ENCODE measurements at places on chromosomes 1 and 21.

DNA sequence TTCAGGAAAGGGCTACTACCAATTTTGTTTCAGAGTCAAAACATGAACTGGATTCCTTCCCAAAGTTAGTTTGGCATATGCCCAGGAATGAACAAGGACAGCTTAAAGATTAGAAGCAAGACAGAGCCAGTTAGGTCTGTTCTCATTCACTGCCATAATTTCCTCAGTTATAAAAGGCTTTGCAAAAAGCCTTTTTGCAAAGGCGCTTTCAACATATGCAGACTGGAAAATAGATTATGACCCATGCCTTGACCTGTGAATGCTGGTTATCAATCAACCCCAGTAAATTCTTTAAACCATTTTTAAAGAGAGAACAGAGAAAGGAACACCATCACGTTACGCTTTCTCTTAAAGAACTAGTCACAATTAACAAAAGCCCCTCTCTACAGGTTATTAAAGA lies 1.7 kb upstream of the FRRS1 start:
- no peak for DNase-seq

- no peak for DNase-seq
Measured at GRCh38 chr1:226481133-226481532, 67.4 kb upstream of the STUM start.

DNA sequence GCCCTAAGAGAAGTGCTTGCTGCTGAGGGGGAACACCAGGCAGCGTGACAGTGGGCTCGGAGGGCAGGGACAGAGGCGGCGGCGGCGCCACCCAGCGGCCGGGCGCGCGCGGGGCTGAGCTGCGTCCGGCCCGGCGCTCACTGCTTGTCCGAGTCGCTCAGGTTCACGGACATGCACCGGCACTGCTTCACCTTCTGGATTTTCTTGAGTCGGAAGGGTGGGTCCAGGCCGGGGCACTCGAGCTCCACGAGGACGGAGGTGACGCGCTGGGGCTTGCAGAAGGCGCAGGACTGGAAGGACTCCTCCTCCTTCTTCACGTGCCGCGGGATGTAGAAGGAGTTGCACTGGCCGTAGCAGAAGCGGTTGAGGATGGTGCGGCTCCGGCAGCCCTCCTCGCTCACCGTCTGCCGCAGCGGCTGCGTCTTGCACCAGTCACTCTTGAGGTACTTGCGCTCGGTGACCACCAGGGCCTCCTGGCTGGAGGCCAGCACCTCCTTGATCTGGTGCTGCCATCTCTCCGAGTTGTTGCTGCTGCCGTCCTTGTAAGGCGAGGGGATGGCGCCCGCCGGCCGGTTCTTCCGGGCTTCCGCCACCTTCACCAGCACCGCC lies 119.0 kb downstream of the GREM2 start:
- DNase-seq: no peak

- no peak for DNase-seq
Measured at GRCh38 chr21:23601549-23601948, 2005.7 kb downstream of the MRPL39 start.

- DNase-seq: no peak
Measured at GRCh38 chr21:36723371-36723881, 24.5 kb downstream of the SIM2 start.

- DNase-seq: no peak
Measured at GRCh38 chr1:235416662-235417049, 49.4 kb downstream of the TBCE start.

DNA sequence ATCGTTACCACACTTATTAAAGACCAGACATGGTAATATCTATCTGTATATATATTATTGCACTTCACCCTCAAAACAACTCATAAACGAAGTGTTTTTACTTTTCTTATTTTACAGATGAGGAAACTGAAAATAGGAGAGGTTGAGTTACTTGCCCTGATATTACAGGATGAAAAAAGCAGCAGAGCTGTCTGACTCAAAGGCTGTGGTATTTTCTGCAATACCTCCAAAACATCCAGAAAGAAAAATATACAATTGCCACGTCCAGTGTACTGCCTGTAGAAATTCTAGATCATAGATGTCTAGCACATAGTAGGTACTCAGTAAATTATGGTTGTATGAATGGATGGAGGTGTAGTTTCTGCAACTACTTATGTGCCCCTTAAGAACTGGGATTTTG lies 5.2 kb upstream of the TARBP1 start:
- no peak for DNase-seq

DNA sequence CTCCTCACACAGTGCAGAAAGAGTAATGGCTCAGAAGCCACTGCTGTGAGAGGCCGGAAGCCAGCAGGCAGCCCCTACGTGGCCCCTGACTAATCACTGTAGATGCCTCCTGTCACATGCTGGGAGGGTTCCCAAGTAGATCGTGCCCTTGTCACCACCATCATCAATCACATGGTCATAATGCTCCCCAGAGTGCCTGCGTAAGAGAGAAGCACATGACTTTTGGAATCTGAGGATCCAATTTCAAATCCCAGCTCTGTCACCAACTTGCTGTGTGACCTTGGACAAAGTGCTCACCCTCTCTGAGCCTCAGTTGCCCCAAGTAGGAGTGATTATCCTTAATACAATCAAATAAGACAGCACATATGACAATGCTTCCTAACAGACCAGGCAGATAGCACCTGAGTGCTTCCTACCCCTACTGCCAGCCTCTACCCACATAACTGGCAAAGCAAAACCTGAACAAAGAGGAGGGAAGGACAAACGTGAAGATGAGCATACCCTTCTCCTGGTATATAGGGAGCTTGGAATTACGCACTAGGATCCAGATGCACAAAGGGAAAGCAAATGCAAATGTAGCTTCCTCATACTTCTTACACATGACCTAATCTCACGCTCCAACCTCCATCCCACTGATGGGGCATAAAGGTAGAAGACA lies 65.7 kb downstream of the SDC3 start:
- no peak for DNase-seq

DNA sequence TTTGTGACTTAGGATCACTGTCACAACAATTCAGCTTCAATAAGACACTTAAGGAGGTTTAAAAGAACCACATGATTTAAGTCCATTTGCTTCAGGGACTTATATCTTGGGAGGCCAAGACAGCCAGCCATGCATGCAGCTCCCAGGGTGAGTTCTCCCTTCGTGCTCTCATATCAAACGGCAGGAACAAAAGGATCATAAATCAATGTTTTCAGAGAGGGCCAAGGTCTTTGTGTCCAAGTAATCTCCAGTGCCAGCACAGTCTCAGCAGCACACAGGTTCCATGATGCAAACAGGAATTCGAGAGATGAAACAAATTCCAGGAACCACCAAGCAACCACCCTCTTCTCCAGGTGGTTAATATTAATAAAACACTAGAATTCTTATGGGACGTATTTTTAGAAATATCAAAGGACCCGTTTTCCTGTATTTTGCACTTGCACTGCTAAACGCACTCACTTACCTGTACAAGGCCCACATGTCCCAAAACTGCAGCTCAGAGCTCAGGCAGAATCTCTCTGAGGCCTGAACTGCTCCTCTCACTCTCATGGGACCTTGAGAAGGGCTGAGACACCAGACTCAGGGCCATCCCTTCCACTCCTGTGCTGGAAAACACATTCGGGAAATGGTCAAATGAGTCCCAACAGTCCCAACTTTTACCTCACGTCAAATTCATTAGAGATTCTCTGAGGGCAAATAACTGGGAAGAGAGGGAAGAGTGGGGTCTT lies 100.0 kb upstream of the RAB4A start:
- no peak for DNase-seq

DNA sequence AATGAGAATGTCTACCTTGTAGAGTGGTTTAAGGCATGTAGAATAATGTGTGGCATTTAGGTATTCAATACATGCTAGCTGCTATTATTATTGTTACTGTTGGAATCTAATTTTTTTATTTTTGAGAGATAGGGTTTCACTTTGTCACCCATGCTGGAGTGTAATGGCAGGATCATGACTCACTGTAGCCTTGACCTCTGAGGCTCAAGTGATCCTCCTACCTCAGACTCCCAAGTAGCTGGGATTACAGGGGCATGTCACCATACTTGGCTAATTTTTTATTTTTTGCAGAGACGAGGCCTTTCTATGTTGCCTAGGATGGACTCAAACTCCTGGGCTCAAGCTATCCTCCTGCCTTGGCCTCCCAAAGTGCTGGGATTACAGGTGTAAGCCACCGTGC lies 61.9 kb downstream of the EPB41 start:
- DNase-seq: no peak

GRCh38 chr1:155499953-155500639 lies 62.5 kb downstream of the ASH1L start:
- peak; percentile 12 for DNase-seq

DNA sequence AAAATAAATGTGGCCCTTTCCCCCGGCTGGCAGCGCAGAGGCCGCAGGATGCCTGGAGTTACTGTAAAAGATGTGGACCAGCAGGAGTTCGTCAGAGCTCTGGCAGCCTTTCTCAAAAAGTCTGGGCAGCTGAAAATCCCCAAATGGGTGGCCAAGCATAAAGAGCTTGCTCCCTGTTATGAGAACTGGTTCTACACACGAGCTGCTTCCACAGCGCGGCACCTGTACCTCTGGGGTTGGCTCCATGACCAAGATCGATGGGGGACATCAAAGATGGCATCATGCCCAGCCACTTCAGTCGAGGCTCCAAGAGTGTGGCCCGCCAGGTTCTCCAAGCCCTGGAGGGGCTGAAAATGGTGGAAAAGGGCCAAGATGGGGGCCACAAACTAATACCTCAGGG lies 95.9 kb downstream of the LRIG2 start:
- no peak for DNase-seq

DNA sequence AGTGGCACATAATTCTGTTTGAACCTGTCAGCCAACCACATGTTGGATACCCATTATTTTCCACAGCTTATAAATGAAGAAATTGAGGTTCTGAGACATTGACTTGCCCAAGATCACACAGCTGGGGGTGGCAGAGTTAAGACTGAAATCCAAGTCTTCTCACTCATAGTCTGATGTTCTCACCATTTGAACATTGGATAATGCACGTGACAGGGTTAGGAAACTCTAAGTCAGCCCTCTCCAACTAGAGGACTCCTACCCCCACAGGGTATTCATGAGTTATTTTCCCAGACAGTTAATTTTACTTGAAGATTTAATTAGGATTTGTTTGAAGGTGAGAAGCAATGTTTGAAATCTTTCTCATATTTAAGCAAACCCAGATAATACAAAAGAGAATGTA lies 38.1 kb upstream of the C1orf105 start:
- no peak for DNase-seq

DNA sequence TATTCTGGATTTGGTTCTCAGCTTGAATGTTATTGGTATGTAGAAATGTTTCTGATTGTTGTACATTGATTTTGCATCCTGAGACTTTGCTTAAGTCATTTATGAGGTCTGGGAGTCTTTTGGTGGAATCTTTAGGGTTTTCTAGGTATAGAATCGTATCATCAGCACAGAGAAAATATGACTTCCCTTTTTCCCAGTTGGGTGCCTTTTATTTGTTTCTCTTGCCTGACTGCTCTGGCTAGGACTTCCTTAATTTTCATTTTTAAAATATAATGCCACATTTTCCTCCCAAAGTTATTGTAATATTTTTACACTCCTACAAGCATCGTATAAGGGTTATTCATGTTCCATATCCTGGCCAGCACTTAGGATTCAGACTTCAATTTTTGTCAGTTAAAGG lies 111.1 kb downstream of the FNBP1L start:
- DNase-seq: no peak

DNA sequence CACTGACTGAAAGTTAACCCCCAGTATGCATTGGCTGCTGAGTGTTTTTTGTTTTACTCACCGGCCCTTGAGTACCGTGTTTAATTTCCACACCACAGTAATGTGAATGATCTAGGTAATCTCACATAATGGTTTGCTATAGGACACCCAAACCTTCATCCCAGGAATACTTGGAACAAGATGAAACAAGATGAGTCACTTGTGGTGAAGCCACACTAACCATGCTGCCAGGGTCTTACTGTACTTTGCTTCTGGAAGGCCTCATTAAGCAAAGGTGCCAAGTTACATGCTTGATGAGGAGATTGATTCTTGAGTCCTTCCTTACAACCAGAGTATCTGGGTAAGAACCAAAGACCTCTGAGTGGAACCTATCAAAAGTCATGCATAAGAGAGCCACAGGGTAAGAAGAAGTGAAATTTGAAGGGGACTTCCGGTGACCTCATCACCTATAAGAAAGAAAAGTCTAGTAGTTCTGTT lies 163.3 kb downstream of the NRIP1 start:
- peak; percentile 31 for DNase-seq

- DNase-seq: no peak
Measured at GRCh38 chr1:172449585-172450523, 6.0 kb upstream of the PIGC start.

DNA sequence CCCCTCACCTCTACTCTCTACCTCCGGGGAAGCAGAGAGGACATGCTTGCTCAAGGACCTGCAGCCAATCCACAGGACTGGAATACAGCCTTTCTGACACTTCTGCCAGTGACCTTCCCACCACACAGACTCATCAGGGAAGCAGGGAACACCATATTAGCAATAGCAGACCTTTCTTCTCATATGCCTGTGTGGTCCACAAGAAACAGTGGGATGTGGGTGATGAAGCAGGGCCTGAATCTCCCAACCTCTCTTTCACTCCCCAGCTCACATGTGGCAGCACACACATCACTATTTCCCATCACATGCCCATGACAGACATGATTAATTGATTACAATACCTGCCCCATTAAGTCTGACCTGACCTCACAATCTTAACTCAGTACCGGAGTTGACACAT lies 695.1 kb downstream of the MATN1 start:
- DNase-seq: no peak

- no peak for DNase-seq
Measured at GRCh38 chr1:64363616-64364015, 106.3 kb upstream of the CACHD1 start.

GRCh38 chr1:212290608-212291007 lies 5.4 kb downstream of the PPP2R5A start:
- peak; percentile 50 for DNase-seq

DNA sequence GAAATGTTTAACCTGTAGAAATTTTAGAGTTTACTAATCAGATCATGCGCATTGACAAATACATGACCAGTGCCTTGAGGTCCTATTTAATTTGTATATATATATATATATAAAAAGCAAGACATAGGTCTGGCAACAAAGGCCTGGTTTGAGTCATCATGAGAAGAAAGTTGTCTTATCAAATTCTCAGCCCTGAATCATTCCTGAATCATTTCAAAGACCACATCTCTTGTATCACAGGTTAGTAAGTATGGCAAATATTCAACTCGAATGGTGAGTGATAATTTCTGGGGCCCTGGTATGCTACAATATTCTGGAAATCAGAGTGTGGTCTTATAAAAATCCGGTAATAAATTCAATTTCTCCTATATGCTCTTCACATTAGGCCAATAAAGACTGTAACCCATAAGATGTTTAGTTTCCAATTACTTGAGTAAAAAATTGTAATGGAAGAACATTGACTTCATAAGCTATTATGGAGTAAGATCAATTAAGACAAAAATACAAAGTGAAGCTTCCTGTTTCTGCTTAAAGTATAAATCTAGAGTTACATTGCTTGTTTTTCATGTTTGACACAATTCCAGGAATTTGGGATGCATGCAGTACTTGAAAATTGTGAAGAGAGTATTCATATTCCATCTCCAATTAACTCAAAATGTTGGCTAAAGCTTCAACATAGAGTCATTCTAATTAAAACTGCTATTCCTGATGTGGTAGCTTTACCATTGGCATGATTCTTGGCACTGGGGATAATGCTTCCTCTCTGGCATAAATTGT lies 309.4 kb downstream of the BRINP3 start:
- DNase-seq: no peak
